NCI-H1092 treated with DMSO at 0.1 percent for 48 hours (cell line): ENCODE measurements at places on chromosomes 4 and X.

GRCh38 chr4:87339440-87339839 lies 16.8 kb upstream of the HSD17B13 start:
- no peak for DNase-seq

DNA sequence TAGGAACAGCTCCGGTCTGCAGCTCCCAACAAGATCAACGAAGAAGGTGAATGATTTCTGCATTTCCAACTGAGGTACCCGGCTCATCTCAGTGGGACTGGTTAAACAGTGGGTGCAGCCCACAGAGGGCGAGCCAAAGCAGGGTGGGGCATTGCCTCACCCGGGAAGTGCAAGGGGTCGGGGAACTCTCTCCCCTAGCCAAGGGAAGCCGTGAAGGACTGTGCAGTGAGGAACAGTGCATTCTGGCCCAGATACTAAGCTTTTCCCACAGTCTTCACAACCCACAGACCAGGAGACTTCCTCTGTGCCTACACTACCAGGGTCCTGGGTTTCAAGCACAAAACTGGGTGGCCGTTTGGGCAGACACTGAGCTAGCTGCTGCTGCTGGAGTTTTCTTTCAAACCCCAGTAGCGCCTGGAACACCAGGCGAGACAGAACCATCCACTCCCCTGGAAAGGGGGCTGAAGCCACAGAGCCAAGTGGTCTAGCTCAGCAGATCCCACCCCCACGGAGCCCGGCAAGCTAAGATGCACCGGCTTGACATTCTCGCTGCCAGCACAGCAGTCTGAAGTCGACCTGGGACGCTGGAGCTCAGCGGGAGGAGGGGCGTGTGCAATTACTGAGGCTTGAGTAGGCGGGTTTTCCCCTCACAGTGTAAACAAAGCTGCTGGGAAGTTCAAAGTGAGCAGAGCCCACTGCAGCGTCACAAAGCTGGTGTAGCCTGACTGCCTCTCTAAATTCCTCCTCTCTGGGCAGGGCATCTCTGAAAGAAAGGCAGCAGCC lies 84.6 kb downstream of the THOC2 start:
- no peak for DNase-seq

DNA sequence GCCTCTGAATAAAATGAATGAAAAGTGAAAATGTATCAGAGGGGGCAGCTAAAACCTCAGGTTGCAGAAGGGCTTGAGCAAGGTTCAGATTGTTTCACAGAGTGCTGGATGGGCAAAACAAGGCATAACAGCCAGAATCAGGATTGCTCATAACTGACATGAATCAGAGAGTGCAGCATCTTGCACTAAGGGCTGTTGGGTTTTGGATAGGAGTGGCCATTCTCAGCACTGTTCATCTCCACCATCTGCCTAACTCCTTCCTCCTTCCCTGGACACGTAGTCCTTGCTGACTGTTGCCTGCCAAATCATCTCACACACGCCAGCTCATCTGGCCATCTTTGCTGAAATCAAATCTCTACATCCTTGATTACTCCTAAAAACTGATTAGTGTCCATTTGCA lies 75.3 kb upstream of the C1QTNF7 start:
- DNase-seq: no peak

- DNase-seq: no peak
These were observed 144.8 kb downstream of the ARAP2 start for GRCh38 chr4:36099509-36099908.

GRCh38 chr4:110005461-110006056 lies 92.9 kb downstream of the EGF start:
- DNase-seq: peak; percentile 41

- no peak for DNase-seq
These were observed 52.1 kb downstream of the NPY5R start for GRCh38 chr4:163395758-163396157.
